ENCODE measurements at places on chromosomes 6 and 20.

- DNase-seq, result no peak
Observed at GRCh38 chr6:36823421-36824096, 15.7 kb downstream of the CPNE5 start.

DNA sequence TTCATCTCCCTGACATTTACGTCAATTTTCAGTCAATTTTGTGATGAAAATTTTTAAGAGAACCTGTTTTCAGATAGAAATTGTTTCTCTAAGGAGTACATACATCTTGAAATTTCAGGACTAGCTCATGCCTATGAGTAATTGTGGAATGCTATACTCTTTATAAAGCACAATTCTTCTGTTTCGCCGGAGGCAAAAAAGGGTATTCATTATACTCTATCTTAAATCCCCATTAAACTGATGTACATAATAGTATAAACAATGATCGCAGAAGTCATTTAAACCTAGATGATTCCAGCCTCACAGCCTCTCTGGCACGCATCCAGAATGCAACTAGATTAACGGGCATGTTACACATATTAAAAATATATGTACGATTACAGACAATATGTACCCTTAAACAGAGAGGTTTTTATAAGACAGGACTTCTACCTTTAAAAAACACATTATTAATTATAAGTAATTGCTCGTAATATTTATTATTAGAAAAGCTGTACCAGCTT, 62.6 kb downstream of the NRSN1 start:
- DNase-seq, result no peak

DNA sequence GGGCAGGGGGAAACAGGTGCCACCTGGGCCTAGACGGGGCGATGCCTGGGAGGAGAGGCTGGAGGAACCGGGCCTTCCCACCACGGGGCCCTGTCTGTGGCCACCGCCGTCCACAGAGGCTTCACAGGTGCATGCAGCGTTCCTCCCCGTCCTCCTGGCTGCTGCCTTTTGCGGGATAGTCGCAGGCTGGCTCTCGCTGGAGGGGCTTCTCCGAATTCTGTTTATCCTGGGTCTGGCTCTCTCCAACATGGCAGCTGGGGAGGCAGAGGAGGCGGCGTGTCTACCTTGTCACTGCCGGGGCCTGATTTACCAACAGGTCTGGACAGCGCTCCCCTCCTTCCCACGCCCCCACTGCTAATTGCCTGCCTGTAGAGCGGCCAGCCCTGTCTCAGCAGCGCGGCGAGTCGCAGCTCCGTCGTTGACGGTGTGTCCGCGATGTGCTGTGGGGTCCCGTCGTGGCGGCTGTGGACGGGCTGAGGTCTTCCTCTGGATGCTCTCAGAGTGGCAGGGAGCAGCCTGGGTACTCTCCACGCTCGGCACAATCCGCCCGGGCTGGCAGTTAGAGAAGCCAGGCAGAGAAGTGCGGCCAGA, 262.9 kb downstream of the TAF4 start:
- peak; percentile 16 for DNase-seq

GRCh38 chr6:43020847-43021246, 576 bp upstream of the RRP36 start:
- DNase-seq, result no peak

GRCh38 chr20:62543470-62544302, 67.9 kb upstream of the GATA5 start:
- no peak for DNase-seq

- no peak for DNase-seq
Observed at GRCh38 chr6:143196525-143197225, 136.0 kb downstream of the AIG1 start.

DNA sequence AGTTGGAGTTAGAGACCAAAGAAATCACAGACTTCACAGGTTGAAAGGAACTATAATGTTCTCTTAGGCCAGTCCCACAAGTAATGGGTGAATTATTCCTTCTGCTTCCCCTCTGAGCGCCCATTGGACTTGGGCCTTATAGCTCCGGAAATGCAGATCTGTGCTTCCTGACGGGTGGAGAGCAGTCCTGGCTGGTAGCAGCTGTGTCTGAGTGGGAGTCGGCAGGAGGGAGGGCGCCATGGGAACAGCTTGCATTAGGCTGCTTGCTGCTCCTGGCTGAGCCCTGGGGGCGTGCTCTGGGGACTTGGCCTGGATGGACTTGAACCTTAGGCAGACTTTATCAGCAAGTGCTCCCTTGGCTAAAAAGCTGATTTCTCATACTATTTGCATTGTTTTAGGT, 18.4 kb upstream of the NUP153 start:
- DNase-seq, result peak; percentile 48

- DNase-seq, result no peak
Observed at GRCh38 chr6:32974016-32974333, 5.6 kb downstream of the BRD2 start.

GRCh38 chr20:4560667-4561066, 161.0 kb upstream of the PRND start:
- no peak for DNase-seq

DNA sequence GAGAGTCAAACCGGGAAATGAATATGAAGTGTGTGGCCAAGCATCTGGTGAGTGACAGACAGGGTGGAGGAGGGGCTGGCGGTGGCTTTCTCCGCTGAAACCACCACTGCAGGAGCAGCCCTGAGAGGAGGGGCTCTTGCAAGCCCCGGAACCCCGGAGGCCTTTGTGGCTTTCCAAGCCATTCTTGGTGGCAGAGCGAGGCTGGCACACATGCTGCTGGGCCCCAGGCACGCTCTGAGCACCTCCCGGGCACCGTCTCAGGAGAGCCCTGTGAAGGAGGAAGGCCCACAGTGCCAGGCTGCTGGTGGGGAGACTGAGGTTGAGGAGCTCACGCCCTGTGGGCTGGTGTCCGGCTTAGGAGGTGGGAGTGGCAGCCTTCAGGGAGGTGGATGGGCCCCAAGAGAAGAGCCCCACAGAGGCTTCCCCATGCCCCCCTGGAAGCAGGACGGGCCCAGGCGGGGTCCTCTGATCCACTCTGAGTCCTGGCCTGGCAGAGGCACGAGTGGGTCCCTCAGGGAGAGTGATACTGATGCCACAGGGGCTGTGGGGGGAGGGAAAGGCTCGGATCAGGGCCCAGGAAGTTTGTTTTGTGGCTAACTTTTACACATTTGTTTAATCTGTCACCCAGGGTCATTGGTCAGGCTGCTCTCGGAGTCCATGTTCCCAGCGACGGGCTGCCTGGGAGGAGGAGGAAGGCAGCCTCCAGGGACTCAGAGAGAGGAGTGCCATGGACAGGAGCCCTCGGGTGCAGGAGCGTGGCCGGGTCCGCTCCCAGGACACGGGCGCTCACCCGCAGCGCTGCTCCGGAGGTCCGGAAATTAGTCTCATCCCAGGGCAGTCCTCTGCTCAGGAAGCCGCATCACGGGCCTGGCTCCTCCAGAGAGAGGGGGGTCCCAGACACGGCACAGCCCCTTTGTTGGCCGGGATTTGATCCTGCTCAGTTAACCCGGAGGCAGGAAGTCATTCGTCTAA, 170.7 kb downstream of the ERMARD start:
- DNase-seq, result peak; percentile 28

DNA sequence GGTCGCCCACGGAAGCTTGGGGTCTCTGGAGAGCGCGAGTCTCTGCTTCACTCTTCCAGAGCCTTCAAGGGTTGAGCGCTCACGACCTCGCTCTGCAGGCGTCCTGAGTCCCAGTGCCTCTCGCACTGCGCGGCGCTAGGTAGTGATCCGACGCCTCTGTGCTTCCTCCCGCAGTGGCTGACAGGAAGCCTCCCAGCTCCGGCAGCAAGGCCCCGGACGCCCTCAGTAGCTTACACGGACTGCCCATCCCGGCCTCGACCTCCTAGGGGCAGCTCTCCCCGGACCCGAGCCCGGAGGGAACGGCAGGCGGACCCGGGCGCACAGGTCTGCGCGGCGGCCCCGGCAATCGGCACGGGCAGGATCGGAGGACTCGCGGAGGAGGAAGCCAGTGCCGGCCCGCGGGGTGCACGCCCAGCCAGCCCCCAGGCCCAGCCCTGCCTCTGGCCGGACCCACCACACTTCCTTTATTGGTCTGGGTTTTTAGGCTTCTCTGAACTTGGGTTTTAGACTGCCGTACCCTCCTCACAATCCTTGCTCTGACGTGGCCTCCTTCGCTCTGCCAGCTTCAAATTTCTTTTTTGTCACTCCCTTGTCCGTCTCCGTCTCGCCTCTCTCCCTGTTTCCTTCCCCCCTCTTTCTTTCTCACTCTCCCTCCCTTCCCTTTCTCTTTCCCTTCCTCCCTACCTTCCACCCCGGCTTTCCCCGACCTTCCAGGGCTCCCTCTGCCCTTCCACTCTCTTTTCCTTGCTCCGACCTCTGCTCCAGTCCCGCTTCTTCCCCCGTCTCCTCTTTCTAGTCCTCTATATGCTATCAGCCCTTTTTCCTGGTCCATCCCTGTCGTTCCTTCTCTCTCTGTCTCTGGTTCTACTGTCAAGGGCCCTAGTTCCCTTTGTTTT, 9.1 kb downstream of the PAX1 start:
- no peak for DNase-seq

DNA sequence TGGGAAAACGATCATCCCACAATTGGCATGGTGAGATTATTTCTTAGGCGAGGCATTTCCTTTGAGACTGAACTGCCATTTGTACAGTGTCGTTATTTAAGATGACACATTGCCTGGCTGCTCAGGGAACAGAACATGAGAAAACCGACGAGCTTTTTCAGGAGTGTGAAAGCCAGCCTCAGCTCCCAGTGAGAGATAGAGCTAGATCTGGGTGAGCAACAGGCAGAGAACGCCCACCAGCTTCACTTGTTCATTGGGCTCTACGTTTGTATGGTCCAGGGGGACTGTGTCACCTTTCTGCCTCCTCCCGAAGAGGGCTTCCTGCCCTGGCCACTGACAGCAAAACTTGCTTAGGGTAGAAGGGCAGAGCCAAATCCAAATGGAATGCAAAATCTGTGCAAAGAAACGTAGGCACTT, 378.1 kb downstream of the RNGTT start:
- no peak for DNase-seq

DNA sequence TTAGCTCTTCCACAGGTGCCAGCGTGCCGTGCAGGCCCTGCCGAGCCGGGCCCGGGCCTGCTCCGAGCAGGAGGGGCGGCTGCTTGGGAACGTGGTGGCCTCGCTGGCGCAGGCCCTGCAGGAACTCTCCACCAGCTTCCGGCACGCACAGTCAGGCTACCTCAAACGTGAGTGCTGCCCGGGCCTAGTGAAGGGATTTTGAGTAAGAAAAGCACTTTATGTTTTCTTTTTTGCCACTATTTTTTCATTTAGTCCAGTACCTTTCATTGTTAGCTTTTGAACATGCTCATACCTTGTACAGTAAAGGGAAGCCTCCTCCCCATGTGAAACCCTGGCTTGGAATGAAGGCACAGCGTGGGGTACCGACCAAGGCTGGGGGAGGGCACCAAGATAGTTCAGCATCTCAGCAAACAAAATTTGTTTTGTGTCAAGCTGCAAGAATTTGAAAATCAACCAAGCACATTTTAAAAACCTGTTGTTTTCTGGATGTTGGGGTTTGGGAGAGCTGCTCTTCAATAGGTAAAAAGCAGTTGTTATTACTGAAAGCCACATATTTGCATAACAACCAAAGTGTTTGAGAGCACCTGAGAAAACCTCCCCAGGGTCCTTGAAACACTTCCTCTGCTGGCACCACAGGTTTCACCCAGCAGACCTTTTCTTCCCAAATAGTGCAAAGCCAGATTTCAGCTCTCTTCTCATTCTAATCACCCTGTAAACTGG, 18.4 kb downstream of the STX16 start:
- no peak for DNase-seq

DNA sequence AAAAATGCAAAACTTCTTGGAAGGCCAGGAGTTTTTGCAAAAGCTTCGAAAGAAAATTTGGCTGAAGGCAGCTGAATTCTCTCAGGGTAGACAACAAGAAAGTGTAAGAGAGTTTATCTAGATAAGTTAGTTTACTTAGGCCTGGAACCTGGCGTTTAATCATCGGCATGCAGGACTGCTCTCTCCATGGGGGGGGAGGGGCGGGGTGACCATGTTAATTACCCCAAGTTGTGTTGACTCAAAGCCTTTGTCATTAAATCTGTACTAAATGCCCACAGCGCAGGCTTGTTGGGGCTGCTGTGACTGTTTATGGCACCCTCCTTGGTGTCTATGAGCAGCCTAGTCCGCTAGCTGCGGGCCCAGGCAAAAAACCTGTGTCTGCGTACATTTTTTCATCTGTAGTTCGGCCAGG, 20.1 kb upstream of the ZNF451 start:
- no peak for DNase-seq

- DNase-seq, result no peak
Observed at GRCh38 chr6:37618916-37619590, 78.6 kb downstream of the MDGA1 start.

GRCh38 chr20:40868551-40869217, 159.9 kb upstream of the TOP1 start:
- DNase-seq, result no peak

DNA sequence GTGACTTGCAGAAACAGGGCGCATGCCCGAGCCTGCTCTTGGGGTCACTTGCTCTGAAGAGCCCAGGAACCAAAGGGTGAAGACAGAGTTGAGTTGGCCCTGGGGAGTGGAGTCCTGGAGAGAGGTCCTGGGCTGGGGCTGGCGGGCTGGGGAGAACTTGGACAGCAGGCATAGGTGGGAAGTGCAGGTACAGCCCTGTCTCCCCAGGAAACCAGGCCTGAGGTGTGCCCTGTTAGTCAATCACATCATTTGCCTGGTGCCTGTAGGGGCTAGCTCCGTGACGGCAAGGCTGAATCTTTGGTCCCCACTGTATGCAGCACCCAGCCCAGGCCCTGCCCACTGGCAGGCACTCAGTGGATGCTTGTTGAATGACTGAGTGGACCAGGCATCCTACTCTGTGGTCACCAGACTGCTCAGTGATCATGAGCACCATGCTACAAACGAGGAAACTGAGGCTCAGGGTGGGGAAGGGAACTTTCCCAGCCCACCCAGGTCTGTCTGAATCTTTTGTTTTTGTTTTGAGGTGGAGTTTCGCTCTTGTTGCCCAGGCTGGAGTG, 15.6 kb upstream of the NOL4L start:
- DNase-seq, result no peak

DNA sequence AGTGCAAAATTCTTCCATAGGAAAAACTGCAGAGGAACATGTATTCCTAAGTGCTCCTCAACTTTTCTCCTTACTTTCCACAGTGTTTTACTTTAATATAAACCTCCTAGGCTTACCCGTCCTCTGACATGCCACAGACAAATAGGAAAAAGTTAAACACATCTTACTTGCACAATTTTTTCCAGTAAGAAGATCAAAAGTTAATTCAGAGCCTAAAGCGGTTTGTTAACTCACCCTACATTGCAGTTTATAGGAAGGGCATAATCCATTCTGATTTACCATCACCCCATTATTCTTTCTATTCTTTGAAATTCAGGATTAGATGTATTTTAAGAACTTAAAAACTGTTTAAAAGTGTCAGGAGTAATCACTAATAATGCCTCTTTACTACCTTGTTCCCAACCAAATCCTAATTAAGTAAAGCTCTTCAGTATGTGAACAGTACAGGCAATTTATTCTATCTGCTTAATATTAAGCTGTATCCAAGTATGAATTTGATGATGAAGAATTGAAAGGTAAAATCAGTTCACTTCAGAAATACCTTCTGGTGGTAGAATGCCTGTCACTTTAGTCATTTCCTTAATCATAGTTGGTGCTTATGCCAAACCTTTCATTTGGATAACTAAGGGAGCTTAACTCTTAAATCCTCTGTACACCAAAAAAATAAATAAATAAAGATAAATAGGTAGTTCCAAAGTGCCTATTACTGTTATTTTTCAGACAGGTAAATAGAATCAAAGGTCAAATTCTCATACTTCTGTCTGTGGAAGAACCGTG, 292.0 kb downstream of the ALDH8A1 start:
- no peak for DNase-seq

GRCh38 chr6:39843305-39844020, 51.3 kb downstream of the DAAM2 start:
- DNase-seq, result no peak

GRCh38 chr20:33669873-33670640, 3.3 kb downstream of the ACTL10 start:
- no peak for DNase-seq

GRCh38 chr6:6920114-6920986, 187.4 kb upstream of the RREB1 start:
- DNase-seq, result no peak

Measured in mesothelial cell of epicardium (in vitro differentiated cells).